ENCODE measurements at places on chromosomes 5 and 9. TPM values are rescaled to one million over a fixed set of nuclear protein-coding genes. Genes with fewer than 3 reads are reported as not detected.
A peak's percentile ranks its signal among the peaks of the same experiment; 100 is the strongest.

DNA sequence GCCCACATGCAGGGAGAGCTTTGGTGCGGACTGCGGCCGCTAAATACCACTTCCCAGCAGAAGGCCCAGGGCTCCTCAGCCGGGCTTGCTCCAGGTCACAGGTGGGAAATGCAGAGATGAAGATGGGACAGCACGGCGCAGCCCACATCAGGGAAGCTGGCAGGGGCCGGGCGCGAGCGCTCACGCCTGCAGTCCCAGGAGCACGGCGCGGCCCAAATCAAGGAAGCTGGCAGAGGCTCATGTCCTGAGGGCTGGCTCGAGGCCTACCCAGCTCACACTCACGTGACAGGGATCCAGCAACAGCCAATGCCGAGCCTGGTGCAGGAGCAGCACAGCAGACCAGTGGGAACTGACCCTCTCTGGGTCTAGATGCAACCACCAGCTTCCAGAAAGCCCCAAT lies 16.3 kb downstream of the LPCAT1 start:
- peak overlapping the region; percentile 39 for H3K27ac ChIP-seq
- DNase-seq, result peak; percentile 4
- no peak overlapping the region for H3K4me3 ChIP-seq
- H3K36me3 ChIP-seq, result no peaks in the 10 kb centered on the region
- H3K4me1 ChIP-seq, result peaks cover 34% of the 10 kb centered on the region
- no peaks in the 10 kb centered on the region for H3K27me3 ChIP-seq

Gene C8G
- 1.4 TPM for total RNA-seq

DNA sequence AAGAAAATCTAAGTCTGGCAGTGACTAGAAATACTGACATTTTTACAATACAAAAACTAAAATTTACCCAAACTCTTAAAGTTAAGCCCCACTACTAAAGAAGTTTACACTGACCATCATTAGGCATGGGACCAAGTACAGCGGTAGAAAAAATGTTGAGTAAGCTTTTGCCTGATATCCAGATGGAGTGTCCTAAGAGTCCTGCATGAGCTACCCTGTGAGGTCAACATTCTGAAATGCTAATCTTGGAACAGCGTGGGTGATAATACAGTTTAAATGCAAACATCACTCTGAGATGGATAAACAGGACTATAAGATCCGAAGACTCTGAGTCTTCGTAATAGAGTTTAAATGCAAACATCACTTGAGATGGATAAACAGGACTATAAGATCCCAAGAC lies 189.7 kb downstream of the DCP2 start:
- H3K27me3 ChIP-seq, result peaks cover 11% of the 10 kb centered on the region
- no peak overlapping the region for H3K4me3 ChIP-seq
- no peak overlapping the region for H3K27ac ChIP-seq
- no peak for DNase-seq
- H3K4me1 ChIP-seq, result peaks cover 7% of the 10 kb centered on the region

Gene NUTM2F
- not detected for total RNA-seq

DNA sequence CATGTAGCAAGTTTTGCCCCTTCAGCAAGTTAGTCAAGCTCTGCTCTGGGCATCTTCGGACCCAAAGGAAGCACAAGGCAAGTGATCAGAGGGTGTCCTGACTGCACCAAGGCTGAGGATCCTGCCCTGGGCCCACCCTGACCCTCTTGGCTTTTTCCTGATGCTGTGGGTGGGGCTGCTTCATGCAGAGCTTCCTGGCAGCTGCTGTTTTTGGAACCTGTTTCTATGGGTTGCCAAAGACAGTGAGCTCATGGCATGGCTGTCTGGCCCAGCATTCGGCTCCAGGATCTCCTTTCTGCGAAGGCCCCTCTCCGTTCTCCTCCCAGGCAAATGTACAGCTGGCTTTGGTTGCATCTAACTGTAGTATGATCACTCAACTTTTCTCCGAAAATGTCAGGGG lies 497.9 kb downstream of the ARHGEF28 start:
- H3K36me3 ChIP-seq, result no peaks in the 10 kb centered on the region
- H3K4me1 ChIP-seq, result no peaks in the 10 kb centered on the region
- no peak overlapping the region for H3K27ac ChIP-seq

GRCh38 chr9:72334658-72335337 lies 30.2 kb downstream of the ZFAND5 start:
- no peak for DNase-seq
- no peak overlapping the region for H3K27ac ChIP-seq
- no peak overlapping the region for H3K4me3 ChIP-seq
- H3K36me3 ChIP-seq, result no peaks in the 10 kb centered on the region
- peaks cover 6% of the 10 kb centered on the region for H3K4me1 ChIP-seq

GRCh38 chr9:135456436-135457104 lies 23.0 kb upstream of the PPP1R26 start:
- H3K27ac ChIP-seq, result no peak overlapping the region
- DNase-seq, result no peak
- H3K27me3 ChIP-seq, result peaks cover 45% of the 10 kb centered on the region
- no peaks in the 10 kb centered on the region for H3K4me1 ChIP-seq
- peaks cover 3% of the 10 kb centered on the region for H3K36me3 ChIP-seq

All from T-helper 17 cell (primary cell).